ENCODE measurements at places on chromosomes 5 and 9.

GRCh38 chr5:54738118-54738972 lies 220.8 kb downstream of the SNX18 start:
- DNase-seq: no peak

GRCh38 chr5:56910210-56910965 lies 992 bp downstream of the SETD9 start:
- DNase-seq: no peak

DNA sequence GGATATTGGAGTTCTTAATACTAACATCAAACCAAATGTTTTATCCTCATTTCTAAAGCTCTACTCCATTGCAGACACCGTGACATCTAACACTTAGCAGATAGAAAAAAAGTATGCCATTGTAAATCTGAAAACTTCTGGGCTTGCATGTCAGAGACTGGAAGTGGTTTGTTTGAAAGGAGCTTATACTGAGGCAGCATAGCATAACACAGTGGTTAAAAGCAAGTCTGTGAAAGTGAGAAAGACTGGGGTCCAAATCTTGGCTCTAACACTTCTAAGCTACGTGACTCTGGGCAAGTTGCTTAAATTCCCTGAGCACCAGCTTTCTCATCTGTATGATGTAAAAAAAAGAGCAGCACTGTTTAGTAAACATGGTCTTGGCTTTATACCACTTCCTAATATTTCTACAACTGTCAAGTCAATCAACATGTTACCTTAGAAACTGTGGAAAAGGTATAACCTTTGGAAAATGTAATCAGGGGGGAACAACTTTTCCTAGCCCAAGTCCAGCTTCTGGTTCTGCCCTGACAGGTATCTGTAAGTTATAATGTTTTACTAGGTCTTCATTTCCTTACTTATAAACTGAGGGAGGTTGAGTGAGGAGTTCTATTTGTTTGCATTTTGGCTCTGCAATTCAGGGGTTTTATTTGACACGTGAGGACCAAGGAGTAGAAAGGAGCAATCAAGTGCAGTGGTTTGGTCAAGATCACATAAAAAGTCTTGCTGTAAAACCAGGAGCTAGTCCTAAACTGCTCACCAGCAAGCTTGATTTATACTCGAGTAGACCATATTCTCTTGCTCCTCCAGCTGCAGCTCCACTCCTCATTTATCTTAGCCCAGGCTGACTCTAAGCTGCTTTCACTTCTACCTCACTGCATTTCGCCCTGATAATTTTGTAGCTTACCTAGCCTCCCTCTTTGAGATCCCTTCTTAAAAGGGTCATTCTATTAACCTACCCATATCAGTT lies 541.0 kb downstream of the RAB3C start:
- DNase-seq: no peak

DNA sequence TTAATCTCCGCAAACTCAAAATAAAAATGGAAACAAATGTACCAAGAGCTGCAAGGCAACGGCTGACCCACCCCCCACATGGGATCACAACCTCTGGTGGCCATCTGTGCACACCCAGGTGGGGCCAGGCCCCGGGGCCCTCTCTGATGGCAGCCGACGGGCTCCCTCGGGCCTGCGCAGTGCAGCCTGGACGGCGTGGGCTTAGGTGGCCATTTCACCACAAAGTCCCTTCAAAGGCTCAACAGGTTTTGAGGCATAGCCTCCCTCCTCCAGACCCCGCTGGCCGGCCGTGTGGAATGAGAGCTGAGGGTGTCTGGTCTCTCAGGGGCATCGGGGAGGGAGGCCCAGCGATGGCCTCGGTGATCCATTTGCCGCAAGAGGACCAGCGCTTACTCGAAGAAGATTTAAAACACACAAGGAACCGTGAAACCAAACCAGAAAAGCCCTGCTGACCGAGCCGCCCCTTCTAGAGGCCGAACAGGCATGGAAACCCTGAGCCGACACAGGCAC lies 42.7 kb upstream of the CEP72 start:
- DNase-seq: no peak

DNA sequence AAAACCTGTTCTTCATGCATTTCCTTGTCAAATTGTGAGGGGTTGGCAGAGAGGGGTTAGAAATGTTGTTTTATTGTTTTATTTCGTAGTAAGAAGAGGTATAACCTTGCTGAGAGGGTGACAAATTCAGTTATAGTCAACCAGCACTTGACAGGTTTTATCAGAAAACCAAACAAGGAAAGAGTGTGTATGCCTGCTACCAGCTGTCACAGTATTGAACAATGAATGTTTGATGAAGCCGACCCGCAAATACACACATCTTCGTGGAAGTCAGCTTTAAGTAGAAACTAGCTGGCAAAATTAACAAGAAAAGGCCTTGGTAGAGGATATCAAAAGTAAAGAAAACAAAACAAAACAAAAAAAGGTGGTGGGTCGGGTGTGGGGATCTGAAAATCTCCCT lies 214.6 kb upstream of the TLE4 start:
- DNase-seq: no peak

DNA sequence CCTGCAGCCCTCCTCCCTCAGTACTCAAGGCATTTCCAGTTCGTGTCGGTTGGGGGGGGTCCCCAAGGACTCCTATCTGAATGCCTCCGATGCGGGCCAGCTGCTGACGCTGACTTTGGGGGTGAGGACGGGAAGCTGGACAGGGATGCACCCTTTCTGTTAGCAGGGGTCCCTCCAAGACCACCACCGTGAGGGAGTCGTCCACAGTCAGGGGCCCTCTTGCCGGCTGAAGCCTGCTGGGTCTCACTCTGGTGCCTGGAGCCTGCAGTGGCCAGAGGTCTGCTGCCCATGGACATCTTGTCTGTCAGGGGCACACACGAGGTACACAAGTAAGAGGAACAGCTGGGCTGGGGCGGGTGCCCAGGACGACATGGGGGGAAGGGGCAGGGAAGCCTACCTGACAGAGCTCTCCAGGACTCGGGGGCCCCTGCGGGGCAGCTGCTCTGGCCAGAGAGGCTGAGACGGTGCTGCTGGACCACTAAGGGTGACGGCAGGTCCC lies 9.1 kb upstream of the ZDHHC11 start:
- DNase-seq: no peak

DNA sequence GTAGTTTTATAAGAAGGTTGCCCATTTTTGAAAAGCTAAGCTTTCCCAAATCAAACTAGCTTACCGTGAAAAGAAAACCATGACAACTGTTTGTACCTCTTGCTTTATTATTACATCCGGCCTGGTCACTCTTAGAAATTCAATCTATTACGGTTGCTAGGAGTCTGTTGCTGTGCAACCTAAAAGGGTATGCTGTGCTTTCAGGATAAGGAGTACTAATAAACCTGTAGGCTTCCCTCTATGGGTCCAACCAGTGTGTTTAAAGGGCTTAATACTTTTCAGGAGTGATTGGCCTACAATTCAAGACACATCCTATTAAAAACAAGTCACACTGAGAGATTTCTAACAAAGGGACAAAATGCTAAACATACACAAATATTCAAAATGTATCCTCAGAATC lies 27.1 kb downstream of the RFX3 start:
- no peak for DNase-seq

DNA sequence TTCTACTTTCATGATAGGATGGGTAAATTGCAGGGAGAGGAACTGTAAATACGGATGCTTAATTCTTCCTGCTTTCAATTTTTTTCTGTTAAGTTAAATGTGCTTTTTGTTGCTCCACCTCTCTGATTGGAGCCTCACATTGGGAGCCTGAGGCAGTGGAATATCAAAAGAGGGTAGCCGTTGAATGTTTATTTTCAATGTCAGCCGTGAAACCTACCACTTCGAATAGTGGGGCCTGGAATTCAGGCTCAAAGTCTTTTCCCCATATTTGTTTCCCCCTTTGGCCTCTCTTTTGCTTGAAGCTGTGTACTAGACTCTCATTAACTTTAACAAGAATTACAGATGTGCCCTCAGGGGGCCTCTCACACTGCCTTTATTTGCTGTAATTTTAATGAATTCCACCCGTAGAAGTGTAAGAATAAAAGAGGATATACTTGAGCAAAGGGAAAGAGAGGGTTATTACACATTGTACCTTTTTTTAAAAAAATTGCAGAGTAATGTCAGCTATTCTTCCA lies 29.0 kb downstream of the PSAT1 start:
- DNase-seq: no peak

- DNase-seq: no peak
Observed at GRCh38 chr5:51476431-51476830, 93.2 kb downstream of the ISL1 start.

DNA sequence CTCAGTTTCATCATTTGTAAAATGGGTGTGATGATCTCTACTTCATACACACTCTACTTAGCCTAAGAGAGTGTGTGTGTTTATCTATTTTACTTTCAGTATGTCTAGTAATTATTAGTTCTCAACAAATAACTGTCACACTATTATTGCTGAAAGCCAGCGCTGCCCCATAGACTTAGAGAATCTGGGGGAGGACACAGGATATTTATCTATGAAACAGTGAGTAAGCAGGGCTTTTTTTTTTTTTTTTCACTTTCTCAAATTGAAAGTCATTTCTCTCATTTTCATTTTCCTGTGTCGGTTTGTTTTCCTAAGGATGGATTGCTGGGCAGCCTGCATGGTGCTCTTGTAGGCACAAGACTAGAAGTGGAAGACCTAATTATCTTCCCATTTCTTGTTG lies 248.4 kb upstream of the RPS23 start:
- DNase-seq: no peak

DNA sequence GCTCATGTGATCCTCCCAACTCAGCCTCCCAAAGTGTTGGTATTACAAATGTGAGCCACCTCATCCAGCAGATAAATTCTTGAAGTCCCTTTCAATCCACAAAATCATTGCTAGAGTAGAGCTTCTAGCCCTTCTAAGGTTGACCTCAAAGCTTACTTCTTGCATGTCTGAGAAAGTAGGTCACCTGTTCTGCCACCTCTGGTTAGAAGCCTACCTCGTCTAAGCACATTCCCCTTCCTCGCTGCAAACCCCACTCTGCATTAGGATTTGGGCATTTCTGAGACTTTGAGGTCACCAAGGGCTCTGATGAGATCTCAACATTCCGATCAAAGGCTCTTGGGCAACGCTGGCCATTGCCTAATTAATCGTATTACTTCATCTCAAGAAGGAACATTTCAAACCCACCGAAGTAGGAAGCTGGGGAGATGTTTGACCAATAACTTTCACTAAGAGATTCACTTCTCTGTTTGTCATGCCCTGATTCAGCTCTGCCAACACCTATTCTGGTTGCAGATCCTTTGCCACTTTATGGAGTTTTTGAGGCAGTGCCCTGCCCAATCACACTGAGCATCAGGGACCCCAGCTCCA lies 8.6 kb downstream of the ADAM19 start:
- no peak for DNase-seq

DNA sequence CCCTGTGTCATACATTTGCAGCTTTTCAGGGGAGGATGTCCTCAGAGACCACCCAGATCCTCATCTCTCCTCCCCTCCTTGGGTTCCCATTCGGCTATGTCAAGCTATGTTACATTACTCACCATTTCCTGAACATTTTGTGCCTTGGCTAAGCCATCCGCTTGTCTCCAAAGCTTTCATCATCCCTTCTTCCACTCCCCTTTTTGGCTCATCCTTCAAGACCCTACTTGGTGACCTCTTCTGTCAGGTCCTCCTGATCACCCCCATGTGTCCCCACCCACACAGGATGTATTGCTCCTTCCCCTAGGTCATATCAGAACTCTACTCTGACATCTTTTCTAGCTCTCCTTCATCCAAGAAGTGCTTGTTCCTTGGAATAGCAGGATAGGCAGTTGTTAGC lies 81.8 kb downstream of the BOD1 start:
- DNase-seq: no peak

- DNase-seq: no peak
Observed at GRCh38 chr9:93461821-93462220, 8.4 kb upstream of the FAM120AOS start.

DNA sequence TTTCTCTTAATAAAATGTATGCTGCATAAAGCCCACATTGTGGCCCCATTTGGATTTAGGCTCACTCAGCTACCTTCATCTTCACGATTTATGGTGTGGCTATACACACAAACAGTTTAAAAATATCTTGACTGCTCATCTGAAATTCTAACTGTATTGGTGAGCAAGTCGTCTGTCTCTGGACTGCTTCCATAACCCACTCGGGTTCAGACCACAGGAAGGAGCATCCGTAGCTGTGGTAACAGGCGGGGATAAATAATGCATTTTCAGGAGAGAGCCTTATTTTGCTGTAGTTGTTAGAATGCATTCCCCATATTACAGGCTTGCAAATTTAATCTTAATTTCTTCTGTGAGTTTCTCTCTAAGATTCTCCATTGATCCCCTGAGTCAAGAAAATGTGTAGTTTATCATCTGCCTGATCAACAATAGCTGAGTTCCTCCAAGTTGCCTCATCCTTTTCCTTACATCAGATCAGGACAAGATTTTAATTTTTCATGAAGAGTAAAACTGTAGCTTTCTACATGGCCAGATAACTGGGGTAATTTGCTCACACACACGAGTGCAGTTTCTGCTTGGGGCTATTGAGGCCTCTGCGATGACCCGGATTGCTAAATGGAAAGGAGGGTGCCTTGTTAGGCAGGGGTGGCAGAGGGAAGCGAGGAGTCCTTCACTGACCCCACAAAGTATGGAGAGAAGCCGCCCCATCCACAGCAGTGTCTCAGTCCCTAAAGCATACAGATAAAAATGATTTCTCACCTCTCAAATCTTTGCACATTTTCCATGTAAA lies 133.9 kb downstream of the FSTL4 start:
- DNase-seq: no peak

GRCh38 chr5:168319774-168320173 lies 28.3 kb downstream of the WWC1 start:
- DNase-seq: no peak

DNA sequence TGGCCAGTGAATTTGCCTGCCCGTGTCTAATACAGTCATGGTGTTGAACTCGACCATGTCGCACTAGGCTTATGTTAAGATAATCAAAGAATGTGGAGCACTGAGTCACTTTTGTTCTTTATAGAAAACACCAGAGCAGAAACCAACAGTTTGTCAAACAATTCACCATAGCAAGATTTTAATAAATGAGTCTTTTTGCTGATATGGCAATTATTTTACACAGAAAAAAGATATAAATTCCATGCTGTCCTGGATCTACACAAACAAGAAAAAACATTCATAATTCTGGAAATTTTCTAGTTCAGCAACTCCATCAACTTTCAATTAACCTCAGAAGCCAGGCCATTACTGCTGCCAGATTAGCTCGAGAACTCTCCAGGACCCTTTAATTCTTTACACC lies 208.9 kb downstream of the ZNF608 start:
- no peak for DNase-seq

GRCh38 chr9:69760278-69760610 lies 433 bp upstream of the PTAR1 start:
- DNase-seq: no peak

- no peak for DNase-seq
Observed at GRCh38 chr5:147454996-147455677, 54.7 kb downstream of the DPYSL3 start.

GRCh38 chr5:178777520-178777919 lies 47.1 kb upstream of the ZNF354A start:
- no peak for DNase-seq
